Posterior vena cava (tissue), 2 donors: ENCODE measurements at places on chromosomes 6 and 20. TPM values are rescaled to one million over a fixed set of nuclear protein-coding genes. Genes with fewer than 3 reads are reported as not detected.

The PNLDC1 gene
- total RNA-seq: not detected

The TP53TG5 gene
- total RNA-seq: 1.4 TPM

The SYNGAP1 gene
- 15.4 TPM for total RNA-seq

The CRIP3 gene
- 1.00 TPM for total RNA-seq

The C6orf132 gene
- total RNA-seq: 5.5 TPM

The RIPPLY2 gene
- not detected for total RNA-seq

The DACT2 gene
- 1.7 TPM for total RNA-seq

The NECAB3 gene
- 36.6 TPM for total RNA-seq

The SALL4 gene
- 0.19 TPM for total RNA-seq
